BE2C (cell line): ENCODE measurements at places on chromosomes 5 and 9.

- DNase-seq: no peak
Observed at GRCh38 chr5:51479840-51480239, 96.6 kb downstream of the ISL1 start.

- DNase-seq: no peak
Observed at GRCh38 chr5:67644221-67644920, 447.8 kb upstream of the CD180 start.

DNA sequence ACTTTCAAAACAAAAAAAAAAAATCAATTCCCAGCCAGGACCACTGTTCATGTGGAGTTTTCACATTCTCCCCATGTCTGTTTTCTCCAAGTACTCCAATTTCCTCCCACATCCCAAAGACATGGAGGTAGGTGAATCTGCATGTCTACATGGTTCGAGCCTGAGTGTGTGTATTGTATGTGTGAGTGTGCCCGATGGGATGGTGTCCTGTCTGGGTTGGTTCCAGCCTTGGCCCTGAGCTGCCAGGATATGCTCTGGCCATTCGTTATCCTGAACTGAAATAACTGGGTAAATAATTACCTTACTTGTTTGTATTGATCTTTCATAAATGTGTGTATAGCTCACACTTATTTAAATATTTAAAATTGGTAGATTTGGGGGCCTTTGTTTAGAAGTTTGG is 452.3 kb upstream of the RORB start:
- DNase-seq: no peak

GRCh38 chr9:116337015-116337414 is 183.4 kb downstream of the PAPPA start:
- DNase-seq: no peak

GRCh38 chr5:9059920-9060691 is 485.8 kb downstream of the SEMA5A start:
- DNase-seq: no peak

- no peak for DNase-seq
Observed at GRCh38 chr5:6216471-6217075, 161.8 kb downstream of the MED10 start.

DNA sequence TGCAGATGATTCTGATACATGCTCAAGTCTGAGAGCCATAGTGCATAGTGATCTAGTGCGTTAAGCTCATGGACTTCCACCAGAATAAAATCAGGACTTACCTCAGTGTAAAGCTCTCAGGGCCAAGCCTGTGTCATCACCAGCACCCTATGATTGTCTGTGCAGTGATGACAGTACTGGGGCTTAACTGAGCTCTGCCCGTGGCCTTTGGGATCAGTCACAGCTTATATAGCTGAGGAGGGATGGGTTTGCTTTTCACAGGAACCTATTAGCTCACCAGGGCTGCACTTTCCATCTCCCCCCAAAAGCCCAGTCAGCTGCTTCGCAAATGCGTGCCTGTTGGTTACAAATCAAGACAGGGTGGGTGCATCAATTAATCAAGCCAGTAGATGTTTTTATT is 246.9 kb downstream of the NR3C1 start:
- DNase-seq: no peak

DNA sequence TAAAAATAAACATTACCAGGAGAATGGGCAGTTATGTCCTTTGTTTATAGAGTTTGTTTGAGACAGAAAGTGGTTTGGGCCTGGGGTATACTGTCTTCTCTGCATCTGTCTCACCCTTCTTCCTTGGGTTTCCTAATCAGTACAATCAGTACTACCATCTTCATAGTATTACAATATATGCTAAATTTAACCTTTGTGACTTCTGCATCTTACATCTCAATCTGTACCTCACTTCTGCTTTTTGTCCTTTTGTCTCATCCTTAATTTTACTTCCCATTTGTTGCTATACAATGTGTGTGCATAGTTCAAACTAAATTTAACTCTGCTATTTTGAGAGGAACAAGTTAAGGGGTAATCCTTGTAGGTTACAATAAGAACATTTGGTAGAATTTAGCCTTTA is 19.6 kb downstream of the FBXO38 start:
- no peak for DNase-seq

DNA sequence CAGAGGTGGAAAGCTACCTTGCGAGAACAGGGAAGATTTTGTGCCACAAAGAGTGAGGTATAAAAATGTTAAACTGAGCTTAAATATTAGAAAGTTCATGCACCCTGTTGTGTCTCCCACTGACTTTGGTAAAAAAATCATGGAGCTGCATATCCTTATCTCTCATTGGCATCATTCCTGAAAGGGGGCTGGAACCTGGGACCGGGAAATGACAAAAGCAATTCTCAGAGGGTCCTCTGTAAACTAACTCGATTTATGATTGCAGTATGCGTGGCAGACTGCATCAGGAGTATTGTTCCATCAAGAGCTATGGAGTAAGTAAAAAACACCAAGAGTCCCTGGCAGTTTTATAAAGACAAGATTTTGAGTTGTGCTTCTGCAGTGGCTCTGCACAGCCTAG is 148.8 kb downstream of the DCP2 start:
- peak; percentile 35 for DNase-seq

DNA sequence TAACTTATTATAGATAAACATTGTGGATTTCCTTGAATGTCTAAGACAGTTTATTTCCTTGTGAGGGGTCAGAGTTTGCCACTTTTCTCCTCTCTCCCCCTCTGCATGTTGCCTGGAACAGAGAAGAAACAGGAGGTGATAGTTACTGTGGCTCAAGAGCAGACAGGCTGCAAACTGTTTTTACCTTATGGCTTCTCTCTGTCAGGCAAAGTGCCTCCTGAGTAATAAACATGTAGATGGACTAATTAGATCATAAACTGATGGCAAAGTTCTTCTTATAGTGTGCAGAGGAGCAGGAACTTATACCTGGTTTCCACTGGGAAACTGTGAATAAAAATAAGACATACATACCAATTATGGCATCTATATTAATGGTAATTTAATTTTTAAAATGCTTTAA is 133.1 kb upstream of the CDH12 start:
- no peak for DNase-seq

DNA sequence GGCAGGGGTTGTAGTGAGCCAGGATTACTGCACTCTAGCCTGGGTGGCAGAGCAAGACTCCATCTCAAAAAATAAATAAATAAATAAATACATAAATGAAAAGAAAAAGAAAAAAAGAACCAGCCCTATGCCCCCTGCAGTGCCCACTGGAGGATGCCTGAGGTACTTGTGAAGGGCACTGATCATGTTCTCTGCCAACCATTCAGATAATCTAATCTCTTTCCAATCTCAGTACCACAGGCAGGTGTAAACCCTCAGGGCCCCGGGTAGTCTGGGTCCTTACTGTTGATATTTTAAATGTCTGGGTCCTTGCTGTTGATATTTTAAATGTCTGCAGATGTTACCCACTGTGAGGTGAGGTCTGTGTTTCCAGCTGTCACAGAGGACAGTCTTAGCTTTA is 321.8 kb upstream of the ADCY2 start:
- no peak for DNase-seq

DNA sequence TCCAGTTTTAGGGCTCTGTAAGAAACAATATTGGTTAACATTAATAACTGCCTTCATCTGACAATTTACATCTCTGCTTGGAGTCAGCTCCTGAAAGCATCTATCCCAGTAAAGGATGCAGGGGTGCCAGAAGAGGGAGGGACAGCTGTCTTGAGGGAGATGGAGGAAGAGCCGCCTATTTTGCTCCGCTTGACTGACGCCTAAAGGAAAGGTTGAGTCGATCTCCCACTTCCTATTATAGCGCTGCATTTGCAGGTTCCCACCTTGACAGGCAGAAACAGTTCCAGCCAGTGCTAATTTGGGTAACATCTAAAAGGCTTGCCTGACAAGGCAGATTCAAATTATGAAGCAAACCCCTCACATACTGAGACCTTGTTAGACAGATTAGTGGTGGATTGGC is 374.6 kb downstream of the SPATA31D1 start:
- no peak for DNase-seq

DNA sequence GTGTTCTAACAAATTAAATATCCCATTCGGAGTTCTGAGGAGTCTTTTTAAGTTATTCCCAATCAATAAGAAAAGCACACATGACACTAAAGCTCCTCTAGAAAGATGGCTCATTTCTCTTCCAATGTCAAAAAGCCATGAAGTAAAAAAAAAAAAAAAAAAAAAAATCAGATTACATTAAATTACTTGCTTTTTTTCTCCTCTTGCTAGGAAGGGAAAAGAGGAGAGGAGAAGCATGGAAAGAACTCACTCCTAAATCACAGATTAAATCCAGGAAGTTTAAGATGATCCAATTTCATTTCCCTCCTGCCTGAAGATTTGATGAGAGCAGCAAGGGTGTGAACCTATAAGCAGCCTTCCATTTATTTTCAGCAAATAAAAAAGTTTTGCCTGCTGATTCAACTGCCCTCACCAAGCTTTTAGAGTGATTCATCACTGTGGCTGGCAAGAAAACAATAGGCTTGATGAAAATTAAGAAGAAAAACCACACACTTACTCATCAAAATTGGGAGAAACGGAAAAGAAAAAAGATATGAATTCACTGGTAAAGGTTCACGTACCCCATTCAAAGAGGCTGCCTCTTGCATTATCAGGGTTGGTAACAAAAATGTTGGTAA is 19.7 kb downstream of the MYO10 start:
- DNase-seq: no peak

GRCh38 chr5:80109646-80110478 is 74.7 kb downstream of the THBS4 start:
- peak; percentile 89 for DNase-seq

- DNase-seq: no peak
Observed at GRCh38 chr5:147779694-147780093, 2.8 kb downstream of the JAKMIP2 start.

DNA sequence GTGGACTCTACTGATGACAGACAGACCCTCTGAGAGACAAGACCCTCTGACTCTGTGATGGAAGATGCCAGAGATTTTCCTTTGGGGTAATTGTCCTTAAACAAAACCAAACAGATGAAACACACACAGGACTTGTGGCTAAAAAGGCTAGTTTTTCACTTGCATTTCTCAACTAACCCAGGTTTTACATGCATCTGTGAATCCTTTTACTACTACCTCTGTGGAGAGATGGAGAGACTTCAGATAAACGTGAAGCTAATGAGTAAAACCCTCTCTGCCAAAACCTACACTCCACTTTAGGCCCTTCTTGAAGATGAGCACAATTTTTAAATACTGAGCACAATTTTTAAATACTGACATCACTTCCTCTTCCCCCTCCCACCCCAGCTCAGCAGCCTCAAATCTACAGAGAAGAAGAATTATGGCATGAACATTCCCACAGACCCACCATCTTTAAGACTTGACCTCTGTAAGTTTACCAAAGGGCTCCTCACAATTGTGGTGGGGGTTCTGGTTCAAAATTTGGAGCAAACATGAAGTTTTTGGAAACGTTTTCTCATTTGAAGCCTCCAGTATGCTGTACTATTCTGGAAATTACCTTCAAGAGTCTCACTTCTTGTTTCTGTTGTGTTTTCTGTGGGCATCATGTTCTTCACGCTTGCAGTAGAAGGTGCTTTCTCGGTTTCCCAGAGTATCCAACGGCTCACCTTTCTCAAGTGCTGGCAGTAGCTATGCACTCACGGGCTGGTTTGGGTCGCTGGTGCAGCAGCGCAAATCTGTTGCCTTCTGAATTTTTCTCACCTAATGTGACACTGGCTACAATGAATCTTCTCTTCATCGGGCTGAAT is 42.7 kb downstream of the ACER2 start:
- no peak for DNase-seq

DNA sequence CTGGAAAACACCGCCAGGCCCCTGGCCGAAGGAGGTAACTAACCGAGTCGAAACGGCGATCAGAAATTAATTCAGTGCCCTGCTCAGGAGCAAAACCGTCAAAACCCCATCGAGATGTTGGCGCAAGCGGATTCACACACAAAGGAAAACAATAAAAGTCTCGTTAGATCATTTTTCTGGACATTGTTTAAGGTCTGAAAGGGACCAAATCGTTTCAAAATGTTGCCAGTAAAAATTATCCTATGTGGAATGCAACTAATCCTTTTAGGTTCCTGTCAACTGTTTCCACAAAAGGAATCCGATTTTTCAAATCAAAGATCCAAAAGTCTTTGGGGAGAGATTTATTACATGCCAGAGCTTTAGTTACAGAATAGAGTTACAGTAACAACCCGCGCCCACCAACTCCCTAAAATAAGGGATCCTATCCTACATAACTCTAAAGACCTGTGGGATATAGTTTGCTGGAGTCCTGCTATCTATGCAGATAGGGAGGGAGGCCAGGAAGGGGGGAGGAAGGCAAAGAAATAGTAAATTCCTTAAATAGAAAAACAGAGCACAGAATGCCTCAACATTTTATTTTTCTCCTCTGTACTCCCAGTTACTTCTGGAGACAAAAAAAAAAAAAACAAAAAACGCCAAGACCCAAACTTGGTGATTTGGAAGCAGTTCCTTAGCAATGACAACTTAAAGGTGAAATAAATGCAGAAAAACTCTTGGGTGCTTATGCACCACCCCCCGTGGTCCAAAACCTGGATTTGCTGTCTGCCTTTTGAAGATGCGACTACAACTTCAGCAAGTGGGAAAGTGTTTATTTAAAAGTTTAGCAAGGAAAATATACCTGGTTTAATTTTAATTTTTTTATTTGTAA is 10.6 kb downstream of the FOXD1 start:
- no peak for DNase-seq

DNA sequence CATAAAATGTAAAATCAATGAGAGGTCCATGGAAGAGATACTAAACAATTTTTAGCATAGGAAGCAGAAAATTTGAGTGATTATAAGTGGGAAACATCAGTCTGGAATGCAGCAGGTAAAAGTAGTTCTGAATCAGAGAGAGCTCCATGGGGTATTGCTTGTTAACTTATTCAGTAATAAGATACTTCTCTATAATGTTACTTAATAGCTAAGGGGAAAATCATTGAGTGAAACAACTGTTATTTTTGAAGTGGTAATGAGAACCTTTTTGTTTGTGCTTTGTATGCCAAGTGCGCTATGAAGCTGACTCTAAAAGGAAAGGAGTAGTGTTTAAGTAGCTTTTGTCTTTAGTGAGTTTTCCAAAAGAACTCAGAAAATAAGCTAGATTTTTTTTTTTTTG is 95.2 kb downstream of the ERBIN start:
- DNase-seq: no peak

- DNase-seq: no peak
Observed at GRCh38 chr9:87665505-87665904, 60.4 kb upstream of the CTSL start.

- no peak for DNase-seq
Observed at GRCh38 chr5:127975961-127976360, 107.6 kb upstream of the SLC12A2 start.

GRCh38 chr5:78974011-78974410 is 11.1 kb downstream of the ARSB start:
- no peak for DNase-seq

DNA sequence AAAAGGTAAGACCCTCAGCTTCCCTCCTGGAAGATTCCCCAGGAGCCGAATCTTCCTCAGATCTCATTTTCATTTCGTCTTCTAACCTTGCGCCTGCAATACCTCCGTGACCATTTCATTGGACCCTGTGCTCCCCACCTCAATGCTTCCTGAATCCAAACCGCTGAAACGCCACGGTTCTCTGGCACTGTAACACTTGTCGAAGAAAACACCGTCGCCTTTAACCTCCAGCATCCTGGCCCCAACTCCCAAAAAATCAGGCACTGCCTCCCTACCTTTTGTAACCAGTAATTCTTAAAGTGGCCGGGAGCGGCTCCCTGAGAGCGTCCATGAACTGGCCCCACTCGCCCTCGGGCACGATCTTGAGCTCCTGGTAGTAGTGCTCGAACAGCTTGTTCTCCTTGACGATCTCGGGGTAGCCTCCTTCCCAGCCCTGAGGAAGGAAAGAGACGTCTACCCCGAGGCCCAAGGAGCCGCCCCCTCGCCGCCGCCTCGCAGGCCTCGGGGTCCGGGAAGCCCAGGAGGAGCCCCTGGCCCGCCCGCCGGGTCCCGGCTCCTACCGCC is 438 bp downstream of the NSUN2 start:
- DNase-seq: peak; percentile 39
